ENCODE measurements at places on chromosomes 5 and 9.

DNA sequence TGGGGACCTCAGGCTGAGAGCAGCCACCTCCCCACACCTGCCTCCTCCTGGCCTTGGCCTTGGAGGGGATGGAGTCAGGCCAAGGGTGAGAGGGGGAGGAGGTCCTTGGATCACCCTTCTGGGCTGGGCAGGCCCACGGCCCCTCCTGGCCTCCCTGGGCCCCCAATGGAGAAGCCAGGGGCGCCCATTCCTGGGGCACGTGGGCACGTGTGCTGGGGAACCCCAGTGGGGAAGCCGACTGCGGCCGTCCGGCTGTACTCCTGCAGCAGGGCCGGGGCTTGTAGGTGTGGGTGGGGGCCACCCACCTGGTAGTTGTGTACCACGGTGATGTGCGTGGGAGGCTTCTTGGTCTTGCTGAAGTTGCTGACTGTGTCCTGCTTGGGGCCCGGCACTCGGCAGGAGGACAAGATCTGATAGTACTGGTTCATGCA, 8.5 kb downstream of the CRAT start:
- no peak for DNase-seq

GRCh38 chr5:3347741-3348140, 247.9 kb upstream of the IRX1 start:
- DNase-seq: no peak

DNA sequence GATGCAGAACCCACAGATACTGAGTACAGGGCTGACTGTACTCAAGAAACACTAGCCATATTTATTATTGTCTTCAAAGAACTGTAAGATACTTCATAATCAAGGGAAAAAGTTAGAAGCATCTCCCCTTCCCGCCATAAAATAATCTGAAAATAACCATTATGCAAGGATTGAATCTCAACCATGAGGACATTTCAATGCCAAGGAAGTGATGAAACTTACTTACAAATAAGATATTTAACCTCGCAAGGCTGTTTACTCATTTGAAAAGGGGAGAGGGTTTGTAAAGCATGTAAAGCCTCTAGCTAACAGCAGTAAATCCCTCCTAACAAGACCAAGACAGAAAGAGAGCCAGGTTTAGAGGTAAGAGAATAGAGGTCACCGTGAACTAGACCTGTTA, 6.3 kb downstream of the MYO10 start:
- no peak for DNase-seq

- DNase-seq: no peak
Observed at GRCh38 chr5:137236252-137236651, 262.9 kb downstream of the SPOCK1 start.

- DNase-seq: no peak
Observed at GRCh38 chr9:114296338-114296737, 26.6 kb upstream of the ORM1 start.

DNA sequence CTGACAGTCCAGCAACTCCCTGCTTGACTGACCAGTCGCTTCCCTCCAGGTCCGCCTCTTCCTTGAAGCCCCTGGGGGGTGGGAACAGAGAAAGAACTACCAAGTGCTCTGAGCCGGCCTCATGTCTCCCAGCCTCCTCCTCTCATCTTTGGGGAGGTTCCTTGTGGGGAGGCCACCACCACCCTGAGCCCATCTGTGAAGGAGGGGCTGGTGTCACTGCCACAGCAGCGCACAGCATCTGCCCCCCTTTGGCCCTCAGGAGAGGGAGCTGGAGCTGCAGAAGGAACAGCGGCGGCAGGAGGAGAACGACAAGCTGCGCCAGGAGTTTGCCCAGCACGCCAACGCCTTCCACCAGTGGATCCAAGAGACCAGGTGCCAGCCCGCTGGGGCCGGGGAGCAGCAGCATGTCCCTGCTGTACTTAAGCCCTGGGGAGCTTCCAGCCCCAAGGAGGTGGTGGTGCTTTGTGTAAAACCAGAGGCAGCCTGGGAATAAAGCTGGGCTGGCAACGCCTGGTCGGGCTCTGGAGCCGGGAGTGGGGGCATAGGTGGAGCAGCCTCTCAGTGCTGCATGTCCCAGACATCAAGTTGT, 29.4 kb downstream of the DYNC2I2 start:
- no peak for DNase-seq

DNA sequence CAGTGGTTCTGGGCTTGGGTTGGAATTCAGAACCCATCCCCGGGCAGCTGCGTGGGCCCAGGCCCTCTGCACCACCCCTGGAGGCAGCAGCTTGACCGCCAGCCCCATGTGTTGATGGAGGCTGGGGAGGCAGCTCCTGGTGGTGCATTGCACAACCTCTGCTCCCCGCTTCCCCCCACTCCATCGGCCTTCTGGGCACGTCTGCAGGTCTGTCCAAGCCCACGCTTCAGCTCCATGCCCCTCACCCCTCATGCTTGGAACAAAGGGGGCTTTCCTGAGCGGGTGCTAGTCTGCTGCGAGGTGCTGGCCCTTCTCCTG, 1.4 kb downstream of the NCS1 start:
- DNase-seq: no peak

GRCh38 chr9:27600256-27600655, 27.0 kb upstream of the C9orf72 start:
- DNase-seq: no peak

- DNase-seq: no peak
Observed at GRCh38 chr5:57976506-57976905, 483.4 kb downstream of the PLK2 start.

DNA sequence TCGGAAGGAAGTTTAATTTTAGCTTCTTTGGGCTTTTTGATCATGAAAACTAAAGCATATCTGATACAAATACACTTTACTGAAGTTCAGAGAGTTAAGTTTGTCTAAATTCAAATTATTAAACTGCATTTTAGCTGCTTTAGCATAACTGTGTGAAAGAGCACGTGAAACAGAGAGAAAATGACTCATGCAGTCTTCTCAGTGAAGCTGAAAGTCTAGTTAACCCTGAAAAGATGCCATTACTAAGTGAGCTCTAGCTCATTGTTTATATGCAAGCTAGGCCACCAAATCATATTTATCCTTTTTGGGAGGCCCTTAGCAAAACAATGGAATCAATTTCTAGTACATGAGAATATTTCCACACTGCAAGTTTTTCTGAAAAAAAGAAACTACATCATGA, 27.6 kb downstream of the TPD52L3 start:
- peak; percentile 47 for DNase-seq

DNA sequence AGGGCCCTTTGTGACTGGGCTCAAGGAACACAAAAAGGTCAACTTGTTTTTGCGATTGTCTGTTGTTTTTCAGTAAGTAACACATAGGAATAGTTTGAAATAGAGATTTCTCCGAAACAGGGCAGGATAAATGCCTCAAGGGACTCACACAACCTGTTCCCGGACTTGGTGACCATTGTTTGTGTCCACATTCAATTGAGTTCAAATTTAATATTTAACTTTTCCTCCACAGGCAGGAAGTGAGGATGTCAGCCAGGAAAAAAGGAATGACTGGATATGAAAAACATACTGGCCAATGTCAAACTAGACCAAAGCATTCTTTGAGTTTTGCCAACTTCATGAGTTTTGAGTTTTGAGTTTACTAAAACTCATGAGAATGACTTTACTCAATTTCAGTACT, 72.7 kb downstream of the SPATA31C2 start:
- no peak for DNase-seq

DNA sequence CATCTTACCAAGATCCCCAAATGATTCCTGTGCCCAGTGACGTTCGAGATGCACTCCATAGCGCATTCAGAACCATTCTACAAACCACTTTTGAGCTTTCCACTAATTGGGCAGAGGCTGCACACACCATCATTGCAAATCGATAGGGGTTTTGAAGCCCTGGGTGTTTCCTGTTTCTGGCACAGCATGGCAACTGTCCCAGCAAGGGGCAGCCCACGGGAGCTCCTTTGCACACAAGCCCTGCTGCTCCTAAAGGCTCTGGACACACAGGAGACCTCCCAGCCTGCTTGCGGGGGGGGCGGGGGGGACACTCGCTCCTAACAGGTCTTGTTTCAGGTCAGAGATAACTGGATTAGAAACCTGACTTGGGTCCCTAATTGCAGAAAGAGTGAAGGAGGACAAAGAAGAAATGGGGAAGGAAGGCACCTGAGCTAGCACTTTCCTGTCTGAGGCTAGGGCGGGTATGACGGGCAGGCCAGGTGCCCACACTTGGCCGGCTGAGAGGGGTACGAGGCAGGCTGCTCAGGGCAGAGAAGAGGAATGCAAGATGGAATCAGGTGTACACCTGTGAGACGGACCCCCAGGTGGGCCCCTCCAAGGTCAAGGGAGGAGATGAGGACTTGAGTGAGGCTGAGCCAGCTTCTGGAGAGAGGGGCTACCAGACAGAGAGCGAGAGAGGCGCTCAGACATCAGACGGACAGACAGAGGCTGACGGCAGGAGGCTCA, 820 bp downstream of the FBP1 start:
- DNase-seq: no peak

GRCh38 chr5:73450137-73450536, 1.6 kb upstream of the FOXD1 start:
- no peak for DNase-seq

DNA sequence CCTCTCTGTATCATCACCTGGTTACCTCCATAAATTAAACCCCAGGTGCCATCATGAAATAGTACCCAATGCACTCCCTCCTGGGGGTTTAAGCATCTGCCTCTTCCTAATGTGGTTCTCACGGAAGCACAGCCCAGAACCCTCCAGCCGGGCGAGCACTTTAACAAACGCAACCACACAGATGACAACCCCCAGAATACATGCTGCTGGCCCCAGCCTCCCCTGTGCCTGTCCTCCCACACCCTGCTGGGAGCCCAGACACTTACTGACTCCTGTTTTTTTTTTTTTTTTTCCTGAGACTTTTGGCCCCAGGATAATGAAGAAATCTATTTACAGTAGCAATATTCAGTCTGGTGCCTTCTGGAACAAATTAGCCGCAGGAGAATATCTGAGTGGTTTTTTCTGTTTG, 50.0 kb upstream of the COL5A1 start:
- DNase-seq: no peak

All from activated CD4-positive, alpha-beta T cell treated with anti-CD3 and anti-CD28 coated beads, Interleukin-10, Interleukin-2, amounts not matched to agents 100 ng/mL and 50 ng/mL, durations not matched to agents 16 hours and 8 hours (primary cell).